GM12892 (cell line): ENCODE measurements at places on chromosomes 6 and 20.

DNA sequence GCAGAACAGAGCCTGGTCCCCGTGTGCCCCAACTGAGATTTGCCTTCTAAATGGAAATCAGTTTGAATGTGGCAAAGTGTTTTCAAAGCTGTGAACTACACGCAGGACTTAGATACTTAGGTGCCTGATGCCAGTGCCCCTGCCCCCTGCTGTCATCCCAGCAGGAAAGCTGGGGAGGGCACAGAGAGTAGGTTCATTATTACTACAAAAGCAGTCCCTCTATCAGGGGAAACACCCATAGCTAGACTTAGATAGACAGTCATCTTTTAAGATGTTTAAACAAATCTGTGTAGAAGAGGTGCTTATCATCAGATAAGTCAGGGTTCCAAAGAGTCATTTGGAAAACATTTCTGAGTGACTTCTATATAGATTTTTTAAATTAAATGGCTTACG, 155.0 kb upstream of the SNX9 start:
- DNase-seq, result no peak

GRCh38 chr6:52893803-52894202, 15.7 kb downstream of the GSTA3 start:
- DNase-seq, result no peak

DNA sequence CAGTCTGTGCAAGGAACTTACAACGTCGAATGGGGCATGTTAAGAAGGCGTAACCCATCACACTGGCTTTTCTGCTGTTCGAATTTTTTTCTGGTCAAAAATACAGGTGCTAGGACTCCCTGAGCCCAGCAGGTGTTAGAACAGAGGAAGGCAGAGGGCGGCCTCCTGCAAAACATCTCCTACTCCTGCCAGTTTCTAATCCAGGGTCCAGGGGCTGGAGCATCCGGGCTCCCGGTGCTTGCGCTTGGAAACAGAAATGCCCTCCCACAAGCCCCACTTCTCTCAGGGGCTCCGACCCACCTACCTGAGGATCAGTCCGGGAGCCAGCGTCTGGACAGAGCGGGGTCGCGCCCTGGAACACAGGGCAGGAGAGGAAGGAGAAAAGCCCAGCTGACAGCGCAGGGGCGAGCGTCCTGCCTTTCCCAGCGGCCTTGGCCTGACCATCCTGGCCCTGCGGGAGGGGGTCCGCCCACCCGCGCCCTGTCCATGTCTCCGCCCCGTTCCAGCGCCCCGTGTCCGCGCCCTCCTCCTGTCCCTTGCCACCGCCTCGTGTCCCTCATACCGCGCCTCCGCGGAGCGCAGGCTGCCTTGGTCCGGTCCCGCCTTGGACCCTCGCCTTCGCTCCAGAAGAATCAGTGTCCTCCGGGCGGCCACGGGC, 14.8 kb upstream of the LPA start:
- DNase-seq, result no peak

DNA sequence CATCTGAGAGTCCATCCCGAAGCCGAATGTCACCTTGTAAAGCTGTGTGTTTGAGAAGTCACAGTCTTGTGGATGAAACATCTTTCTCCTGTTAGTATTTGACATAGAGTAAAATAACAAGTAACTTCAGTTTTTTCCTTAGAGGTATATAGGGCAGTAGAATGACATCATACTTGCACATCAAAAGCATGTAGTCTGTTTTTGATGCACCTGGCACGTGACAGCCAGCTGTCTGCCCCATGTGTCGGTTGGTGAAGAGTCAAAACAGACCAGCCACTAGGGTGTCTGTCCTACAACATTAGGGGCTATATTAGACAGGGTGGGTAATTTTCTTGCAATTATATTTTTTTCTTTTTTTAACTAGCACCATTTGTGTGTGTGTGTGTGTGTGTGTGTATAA, 70.2 kb downstream of the SNX9 start:
- DNase-seq, result no peak

GRCh38 chr20:62634330-62634967, 7.9 kb upstream of the SLCO4A1 start:
- DNase-seq, result no peak

GRCh38 chr6:81265106-81265505, 487.4 kb downstream of the TENT5A start:
- no peak for DNase-seq

GRCh38 chr20:62876501-62876901, 14.9 kb upstream of the TCFL5 start:
- no peak for DNase-seq

GRCh38 chr6:21741221-21742109, 147.9 kb downstream of the SOX4 start:
- no peak for DNase-seq
